Stimulated activated effector memory CD8-positive, alpha-beta T cell treated with anti-CD3 and anti-CD28 coated beads, Interleukin-12 subunit alpha, Interleukin-12 subunit beta, amount 100 ng/mL, for 72 hours (primary cell): ENCODE measurements at places on chromosomes 5 and 9.

GRCh38 chr9:106982636-106983035, 119.7 kb downstream of the ZNF462 start:
- DNase-seq = no peak

DNA sequence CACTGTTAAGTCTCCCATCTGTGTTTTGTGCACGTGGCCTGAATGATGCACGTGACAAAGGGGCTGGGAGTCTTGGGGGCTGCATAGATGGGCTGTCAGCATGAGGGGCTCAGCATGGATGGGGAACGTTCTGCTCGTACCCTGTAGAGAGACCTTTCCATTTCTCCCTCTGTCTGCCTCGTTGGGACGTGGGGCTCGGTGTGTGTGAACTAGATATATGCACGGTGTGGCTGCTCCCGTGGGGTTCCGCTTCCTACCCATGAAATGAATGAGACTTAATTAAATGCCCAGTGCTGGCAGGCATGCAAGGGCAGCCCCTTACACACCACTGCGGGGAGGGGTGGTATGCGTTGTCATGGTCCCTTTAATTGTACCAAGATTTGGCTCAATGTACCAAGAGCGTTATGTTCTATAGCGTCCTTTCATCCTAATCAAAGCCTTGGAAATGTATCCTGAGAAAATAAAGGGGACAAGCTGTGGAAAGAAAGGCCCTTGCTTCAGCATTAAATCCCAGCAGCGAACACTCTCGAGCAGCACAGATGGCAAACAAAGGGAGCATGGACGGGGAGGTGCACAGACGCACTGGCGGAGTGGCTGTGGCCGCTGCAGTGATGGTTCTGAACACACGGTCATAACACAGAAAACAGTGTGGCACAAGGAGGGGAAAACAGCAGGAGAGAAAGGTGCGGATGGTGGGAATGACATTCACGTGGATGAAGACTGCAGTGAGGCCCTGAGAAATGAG, 66.8 kb downstream of the RASGEF1C start:
- DNase-seq = no peak

GRCh38 chr9:94804316-94804715, 77.8 kb downstream of the AOPEP start:
- DNase-seq = no peak

DNA sequence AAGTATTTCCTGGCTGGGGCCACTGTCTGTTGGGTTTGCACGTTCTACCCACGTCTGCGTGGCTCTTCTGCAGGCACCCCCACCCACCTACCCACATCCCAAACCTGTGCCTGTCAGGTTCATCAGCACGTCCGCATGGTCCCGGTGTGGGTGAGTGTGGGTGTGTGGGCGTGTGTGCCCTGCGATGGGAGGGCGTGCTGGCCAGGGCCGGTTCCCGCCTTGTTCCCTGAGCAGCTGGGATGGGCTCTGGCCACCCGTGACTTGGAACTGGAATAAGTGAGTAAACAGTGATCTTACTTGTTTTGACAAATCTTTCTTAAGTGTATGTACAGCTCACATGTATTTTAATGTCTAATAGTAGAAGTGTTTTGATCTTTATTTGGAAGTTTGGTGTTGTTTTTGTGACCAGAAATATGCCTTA, 20.4 kb downstream of the ERGIC1 start:
- no peak for DNase-seq

DNA sequence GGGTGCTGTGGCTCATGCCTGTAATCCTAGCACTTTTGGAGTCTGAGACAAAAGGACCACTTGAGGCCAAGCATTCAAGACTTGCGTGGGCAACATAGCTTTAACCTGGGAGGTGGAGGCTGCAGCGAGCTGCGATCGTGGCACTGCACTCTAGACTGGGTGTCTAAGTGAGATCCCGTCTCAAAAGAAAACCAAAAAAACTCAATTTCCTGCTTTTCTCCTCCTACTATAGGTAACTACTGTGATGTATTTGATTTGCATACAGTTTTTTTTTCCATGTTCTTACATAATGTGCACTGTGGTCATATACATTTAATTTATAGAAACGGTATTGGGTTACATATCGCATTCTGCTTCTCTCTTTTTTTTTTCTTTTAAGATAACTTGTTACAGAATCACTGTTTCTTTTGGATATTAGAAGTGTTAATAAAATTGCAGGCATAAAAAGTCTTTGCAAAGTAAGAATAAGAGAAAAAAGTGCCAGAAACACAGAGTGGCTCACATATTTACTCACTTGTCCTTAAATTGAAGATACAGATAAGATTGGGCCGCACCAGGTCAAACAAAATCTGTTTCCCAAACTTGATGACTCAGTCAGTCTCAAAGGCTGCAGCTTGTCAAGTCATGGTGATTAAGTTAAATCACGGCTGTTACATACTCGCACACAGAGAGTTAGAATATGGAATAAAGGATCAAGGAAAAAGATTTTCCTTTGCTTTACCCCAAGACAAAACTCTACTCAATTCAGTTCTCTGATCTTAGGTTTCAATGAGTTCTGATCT, 2.0 kb upstream of the PTGR1 start:
- no peak for DNase-seq

DNA sequence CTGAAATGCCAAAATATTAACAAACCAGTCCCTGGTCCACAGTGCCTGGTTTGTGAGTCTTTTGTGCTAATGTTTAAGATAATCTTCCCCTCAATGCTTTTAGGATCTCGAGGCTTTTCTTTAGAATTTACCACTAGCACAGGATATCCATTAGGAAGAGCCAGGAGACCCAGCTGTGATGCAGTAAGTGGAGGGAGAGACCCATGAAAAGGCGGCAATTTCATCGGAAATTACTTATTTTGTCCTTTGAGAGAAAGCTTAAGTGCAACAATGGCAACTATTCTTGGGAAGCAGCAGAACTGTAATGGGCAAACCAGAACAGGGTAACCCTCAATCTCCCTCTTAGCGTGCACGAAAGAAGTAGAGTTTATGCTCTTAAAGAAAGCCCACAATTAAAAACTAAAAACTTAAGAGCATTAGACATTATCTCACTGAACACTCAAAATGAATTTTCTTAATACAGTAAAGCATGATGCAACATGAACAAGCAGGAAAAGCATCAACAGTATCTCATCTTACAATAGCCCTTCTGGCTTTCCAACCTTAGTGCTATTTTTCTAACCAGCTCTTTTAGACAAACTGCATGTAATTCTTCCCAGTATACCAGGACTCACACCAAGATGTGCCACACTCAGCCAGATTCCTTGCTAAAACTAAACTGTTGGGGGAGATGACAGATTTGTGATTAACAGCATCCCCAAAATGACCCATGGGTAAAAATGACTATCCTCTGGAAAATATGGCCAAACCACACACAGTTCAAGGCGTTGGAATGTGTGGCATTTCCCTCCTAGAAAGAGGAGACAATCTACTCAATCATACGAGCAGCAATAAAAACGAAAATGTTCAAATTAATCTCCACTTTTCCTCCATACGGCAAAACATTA, 36.4 kb downstream of the PWWP2A start:
- no peak for DNase-seq

DNA sequence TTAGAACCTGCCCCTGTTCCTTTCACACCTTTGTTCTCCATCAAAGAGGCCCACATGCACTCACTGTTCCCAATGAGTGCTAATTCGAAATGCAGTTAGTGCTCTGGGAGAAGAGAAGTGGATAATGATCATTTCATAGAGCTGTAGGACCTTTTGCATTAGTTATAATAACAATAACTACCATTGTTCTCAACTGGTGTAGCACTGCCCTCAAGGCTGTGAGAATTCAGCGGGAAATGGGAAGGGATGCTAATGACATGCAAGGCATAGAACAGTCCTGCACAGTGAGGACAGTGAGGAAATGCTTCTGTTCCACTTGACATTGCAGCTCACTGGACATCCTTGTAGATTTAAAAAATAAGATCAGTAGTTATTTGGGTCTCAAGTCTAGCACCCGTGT, 187.4 kb downstream of the FBXL7 start:
- no peak for DNase-seq

- DNase-seq = no peak
Measured at GRCh38 chr5:56638061-56638621, 177.2 kb upstream of the MAP3K1 start.

- no peak for DNase-seq
Measured at GRCh38 chr9:82356871-82357270, 368.3 kb downstream of the SPATA31D1 start.

DNA sequence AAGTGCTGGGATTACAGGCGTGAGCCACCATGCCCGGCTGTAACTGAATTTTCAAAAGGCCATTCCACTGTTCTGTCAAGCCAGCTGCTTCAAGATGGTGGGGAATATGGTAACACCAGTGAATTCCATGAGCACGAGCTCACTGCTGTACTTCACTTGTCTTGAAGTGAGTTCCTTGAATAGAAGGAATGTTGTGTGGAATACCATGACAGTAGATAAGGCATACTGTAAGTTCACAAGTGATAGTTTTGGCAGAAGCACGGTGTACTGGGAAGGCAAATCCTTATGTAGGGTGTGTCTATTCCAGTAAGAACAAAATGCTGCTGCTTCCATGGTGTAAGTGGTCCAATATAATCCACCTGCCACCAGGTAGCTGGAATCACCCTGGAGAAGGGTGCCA, 6.6 kb upstream of the PRXL2C start:
- DNase-seq = no peak

GRCh38 chr5:38018016-38018415, 178.2 kb upstream of the GDNF start:
- no peak for DNase-seq

DNA sequence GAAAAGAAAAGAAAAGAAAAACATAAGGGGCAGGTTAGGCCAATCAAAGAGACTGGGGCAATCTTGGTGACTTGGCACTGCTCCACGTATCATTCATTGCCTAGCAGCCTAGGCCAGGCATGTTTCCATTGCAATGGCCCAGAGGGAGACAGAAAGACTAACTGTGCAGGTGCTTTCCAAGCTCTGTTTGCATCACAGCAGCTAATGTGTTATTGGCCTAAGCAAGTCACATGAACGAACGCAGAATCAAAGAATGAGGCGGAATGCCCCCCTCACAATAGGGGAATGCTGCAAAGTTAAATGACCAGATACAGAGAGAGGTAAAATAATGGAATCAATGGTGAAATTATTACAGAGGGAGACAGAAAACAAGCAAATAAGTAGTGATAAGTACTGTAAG, 11.1 kb upstream of the VPS13A start:
- DNase-seq = no peak

GRCh38 chr9:102631559-102631958, 363.6 kb upstream of the CYLC2 start:
- DNase-seq = no peak

GRCh38 chr5:159345336-159345735, 15.0 kb upstream of the IL12B start:
- DNase-seq = no peak

DNA sequence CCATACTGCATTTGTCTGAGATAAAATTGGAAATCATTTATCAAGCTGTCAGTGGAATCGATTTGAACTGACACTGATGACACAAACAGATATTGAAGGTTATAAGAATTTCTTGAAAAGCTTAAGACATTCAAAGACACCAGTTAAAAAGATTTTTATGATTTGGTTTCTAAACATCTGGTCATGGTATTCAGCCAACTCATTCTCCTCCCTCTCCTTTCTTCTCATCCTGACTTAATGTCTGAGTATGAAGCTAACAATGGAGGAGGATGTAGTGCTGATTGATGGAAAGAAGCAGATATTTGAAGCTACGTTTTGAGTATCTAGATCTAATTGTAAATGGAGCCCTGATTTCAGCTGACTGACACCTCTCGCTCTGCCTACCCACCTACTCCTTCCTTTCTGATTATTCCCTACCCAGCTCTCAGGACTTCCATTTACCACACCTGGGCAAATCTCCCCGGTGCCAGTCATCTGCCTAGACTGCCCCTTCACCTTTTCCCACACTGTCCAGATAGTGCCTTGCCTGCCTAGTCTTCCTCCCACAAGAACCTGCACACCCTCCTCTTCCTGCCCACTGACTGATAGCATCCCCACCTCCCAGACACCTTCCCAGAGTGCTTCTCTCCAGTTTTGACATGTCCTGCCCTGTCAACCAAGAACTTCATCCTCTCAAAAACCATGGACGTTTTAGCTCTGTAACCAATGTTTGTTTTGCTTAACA, 20.7 kb upstream of the LIFR start:
- no peak for DNase-seq

DNA sequence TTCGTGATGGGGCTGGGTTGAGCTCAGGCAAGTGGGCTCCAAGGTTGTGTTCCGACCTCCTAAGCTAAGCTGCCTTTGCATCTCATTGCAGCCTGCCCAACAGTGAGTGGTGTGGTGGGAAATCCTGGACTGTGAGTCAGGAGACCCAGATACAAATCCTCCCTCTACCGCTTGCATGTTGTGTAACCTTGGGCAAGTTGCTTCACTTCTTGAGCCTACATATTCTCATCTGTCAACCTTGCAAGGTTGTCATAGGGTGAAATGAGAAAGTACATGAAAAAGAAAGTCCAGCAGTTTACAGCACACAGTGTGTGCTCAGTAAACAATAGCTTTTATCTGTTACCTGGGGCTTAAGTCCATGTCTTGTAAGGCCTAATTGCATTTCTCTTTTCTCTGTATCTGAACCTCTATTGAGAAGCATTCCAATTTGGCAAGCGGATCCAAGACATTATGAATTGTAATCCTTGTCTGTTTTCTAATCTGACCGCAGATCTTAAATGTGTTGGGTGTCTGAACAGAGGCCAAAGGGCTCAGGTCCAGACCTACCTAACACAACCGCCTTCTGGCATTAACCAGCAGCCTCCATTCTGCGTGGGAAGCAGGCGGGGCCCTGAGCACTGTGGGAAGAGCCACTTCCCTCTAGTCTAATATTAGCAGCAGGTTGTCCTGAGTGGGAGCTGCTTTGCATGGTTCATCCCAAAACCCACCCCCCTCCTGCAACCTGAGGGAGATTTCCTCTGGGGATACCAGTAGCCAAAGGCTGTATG, 1.8 kb upstream of the GALNT12 start:
- no peak for DNase-seq

- DNase-seq = no peak
Measured at GRCh38 chr9:123796094-123796493, 133.8 kb downstream of the DENND1A start.

DNA sequence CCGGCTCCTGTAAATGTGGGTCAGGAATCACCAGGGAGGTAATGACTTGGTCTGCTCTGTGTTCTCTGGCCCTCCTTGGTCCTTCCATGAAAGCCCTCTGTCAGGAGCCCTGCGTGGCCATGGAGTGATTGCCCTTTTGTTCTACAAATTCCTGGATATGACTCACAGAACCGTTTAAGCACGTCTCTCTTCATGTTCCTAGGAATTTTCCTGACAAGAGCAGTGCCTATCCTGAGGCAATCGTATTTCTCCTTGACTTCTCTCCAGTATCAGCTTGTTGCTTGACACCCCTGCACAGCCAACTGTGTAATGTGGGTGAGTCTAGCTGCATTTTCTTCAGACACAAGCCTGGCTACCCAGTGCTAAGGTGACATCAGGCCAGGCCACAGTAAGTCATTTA, 274.3 kb upstream of the ZNF462 start:
- DNase-seq = no peak

GRCh38 chr5:67355120-67355713, 158.6 kb upstream of the CD180 start:
- no peak for DNase-seq

DNA sequence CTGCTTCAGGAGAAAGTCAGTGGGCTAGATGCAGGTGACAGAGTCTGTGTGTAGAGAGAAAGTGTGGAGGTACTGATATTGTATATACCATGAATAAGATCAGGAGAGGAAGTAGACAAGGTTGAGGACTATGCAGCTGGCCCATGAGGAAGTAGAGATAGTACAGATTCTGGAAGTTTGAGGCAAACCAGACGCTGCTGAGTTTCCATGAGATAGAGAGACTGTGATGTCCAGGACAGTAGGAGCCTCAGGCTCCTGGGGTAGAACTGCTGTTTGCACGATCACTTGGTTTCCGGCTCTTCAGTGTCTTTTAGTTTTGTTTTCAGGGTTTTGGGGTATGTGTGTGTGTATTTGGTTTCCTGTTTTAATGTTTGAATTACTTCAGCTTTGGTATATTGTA, 13.6 kb downstream of the OTULINL start:
- no peak for DNase-seq
